NCI-H1105 treated with DMSO at 0.1 percent for 48 hours (cell line): ENCODE measurements at places on chromosomes 2 and 18.

- no peak for DNase-seq
These were observed 147.2 kb upstream of the NFATC1 start for GRCh38 chr18:79248495-79249060.

DNA sequence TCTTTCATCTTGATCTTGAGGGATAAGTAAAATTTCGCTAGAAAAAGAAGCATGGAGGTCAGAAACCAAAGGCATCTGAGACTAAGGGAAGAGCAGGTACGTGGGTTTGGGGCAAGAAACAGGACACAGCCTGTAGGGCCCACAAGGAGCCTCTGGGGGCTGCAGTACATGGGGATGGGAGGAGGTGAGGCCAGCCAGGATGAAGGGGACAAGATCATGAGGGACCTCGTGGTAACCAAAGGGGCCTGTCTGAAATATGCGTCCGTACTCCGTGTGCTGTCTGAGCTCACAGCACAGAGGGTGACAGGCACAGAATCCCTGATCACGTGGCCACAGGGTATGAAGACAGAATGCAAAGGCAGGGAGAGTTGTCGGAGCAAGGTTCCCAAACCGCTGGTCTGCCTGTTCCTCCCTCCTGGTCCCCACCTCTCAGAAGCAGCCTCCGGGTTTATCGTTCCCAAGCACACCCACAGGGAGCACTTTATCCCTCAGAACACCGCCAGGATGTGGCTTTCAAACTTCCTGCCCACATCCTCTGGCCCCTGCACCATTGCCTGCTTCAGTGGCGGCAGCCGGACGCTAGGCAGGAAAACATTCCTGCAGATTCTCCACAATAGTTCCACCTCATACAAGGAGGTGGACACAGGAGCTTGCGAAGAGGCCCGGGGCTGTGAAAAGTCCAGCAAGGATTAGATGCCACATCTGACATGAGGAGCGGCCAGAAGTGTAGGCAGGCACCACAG is 12.0 kb downstream of the TMEM163 start:
- no peak for DNase-seq

GRCh38 chr2:127200962-127201361 is 19.1 kb downstream of the CYP27C1 start:
- DNase-seq, result no peak

DNA sequence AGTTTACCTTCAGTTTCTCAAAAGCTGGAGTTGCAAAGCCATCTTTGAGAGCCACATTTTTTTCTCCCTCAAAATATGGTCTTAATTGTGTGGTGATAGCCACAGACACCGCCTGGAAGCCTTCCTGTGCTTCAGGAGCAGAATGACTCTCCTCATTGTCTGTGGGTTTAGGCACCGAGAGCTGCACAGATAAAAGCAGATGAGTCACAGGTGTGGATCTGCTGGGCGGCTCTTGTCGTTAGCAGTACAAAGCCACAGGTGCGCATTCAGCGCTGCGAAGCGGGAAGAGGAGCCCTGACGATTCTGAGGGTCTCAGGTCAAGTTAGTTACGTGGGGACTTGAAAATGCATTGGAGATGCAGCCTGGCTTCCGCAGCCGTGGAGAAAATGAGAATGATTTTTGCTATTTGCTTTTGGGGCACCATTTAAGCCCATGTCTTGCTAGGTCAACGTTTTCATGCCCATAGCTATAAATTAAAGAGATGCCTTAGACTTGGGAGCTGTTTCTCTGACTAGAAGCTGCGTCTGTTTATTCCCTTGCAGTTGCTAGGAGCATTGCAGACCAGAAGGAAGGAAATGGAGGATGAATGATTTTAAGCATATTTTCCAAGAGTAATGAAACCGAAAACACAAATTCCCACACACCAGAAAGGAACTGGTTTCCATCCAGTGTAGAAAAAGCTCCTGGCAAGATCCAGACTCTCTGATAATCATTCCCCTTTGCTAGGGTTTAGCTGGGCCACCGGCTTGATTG is 51.5 kb downstream of the KLHL29 start:
- no peak for DNase-seq

GRCh38 chr2:200021449-200022114 is 66.2 kb downstream of the MAIP1 start:
- DNase-seq, result no peak

DNA sequence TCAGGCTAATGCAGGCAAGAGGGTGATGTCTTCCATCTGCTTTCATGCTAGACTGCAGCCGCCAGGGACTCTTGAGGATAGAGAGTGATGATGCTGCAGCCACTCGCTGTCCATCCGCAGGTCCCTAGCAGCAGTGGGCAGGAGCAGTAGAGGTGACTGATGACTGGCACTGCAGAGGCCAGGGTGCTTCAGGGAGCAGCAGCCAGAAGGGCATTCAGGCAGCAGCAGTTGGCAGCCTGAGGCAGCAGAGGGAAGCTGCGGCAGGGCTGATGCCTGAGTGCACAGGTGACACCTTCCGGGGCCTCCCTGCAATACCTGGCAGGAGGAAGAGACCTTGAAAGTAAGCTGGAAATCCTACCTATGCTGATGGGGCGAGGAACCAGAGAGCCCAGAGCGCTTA is 214.2 kb downstream of the ICOS start:
- DNase-seq, result no peak

GRCh38 chr2:233400961-233401360 is 46.7 kb downstream of the DGKD start:
- DNase-seq, result no peak

DNA sequence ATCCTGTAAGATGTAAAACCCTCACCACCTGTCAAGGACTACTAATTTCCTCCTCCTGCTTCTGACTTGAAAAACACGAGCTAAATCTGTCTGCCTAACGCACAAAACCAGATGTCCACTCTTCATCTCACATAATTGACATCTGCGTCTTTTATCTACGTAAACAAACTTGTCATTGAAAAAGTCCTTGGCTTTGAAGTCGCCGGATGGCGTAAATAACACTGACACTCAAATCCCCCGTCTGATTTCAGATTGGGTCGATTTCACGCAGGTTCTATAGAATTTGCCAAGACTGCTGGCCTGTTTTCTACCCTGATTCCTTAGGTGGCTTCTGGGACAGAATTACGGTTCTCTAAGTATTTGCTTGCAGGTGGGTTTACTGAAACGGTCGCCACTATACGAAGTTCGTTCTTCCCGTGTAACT is 539 bp upstream of the MOB4 start:
- no peak for DNase-seq

GRCh38 chr18:32919799-32920198 is 147.0 kb upstream of the KLHL14 start:
- DNase-seq, result peak; percentile 42

- DNase-seq, result no peak
These were observed 98.8 kb downstream of the DPP4 start for GRCh38 chr2:161975062-161975812.

DNA sequence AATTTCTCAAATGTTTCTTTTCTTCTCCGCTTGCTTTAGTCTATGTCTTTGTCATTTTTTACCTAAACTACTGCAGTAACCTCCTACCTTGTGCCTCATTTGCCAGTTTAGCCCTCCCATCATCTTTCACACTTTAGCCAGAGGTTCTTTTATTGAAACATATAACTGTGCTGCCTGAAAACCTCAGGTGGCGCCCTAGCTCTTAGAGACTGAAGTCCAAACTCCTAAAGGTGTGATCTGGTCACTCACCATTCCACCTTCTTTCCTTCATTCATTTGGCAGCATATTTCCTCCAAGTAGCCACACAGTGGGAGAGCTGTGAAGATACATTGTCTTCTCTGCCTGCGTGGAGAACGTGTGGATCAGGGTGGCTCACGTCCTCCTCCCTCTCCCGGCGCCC is 98.2 kb upstream of the MAPRE2 start:
- no peak for DNase-seq

DNA sequence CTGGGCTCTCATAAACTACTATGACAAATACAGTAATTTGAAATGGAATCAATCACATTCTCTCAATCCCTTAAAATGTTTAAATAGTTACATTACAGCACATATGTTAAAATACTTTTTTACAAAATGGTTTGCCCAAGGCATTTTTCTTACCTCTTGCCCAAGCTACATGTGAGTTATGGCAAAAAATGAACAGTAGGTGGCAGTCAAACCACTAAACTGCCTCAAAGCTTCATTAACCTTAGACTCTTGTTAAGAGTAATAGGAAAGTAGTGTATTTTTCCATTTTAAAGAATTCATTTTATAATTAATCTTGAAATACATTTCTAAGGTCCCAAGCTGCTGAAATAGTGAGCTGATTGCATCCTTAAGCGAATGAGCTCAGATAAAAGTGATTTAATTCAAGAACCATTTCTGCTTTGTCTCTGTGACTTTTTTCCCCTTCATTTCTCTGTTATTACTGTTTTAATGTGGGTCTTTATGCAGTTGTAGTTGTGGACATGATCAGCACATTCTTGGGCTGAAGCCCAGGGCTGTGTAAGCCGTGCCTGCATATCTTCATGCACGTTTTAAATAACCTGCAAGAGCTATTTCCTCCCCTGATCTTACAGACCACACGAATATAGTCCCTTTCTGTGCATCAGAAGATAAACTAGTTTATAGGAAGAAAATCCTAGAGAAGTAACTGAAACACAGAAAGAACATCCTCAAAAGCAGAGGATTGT is 311.8 kb downstream of the LNPK start:
- DNase-seq, result peak; percentile 70

DNA sequence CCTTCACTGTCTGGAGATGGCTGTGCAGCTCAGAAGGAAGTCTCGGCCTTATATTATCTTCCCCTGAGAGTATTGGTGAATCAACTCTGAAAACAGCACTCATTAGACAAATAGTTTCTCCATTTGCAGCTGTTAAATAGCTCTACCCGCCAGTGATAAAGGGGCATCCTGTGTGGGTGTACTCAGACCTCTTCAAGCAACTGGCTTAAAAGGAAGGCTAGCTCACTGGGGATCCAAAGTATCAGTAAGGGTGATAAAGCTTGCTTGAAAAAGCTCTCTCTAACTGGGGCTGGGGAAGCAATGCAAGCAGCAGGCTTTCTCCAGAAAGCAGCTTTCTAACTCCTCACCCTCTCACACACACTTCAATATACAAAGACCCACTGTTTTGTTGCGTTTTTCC is 64.9 kb upstream of the PSMD14 start:
- DNase-seq, result no peak

GRCh38 chr18:48539406-48540250 is 797 bp downstream of the CTIF start:
- DNase-seq, result peak; percentile 45

- DNase-seq, result peak; percentile 73
These were observed 45.3 kb upstream of the TANC1 start for GRCh38 chr2:158923180-158923594.

DNA sequence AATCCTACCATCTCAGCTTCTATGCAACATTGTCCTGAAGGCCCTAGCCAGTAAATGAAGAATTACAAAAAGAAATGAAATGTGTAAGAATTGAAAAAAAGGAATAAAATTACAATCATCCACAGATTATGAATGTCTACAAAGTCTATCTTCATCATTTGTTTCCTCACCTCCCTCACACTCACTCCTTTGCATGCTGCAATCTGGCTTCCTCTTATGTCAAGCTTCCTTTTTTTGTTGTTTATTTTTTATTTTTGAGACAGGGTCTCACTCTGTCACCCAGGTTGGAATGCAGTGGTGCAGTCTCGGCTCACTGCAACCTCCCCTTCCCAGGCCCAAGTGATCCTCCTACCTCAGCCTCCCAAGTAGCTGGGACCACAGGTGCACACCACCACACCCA is 129.0 kb downstream of the CABYR start:
- DNase-seq, result no peak

DNA sequence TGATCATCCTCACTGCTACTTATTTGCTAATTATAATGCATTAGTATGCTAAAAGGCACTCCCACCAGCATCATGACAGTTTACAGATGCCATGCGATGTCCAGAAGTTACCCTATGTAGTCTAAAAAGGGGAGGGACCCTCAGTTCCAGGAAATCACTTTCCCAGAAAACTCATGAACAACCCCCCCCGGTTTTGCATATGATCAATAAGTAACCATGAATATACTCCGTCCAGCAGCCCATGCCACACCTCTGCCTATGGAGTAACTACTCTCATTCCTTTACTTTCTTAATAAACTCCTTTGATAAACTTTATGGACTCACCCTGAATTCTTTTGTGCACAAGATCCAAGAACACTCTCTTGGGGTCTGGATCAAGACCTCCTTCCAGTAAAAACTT is 86.8 kb downstream of the MALT1 start:
- DNase-seq, result no peak

DNA sequence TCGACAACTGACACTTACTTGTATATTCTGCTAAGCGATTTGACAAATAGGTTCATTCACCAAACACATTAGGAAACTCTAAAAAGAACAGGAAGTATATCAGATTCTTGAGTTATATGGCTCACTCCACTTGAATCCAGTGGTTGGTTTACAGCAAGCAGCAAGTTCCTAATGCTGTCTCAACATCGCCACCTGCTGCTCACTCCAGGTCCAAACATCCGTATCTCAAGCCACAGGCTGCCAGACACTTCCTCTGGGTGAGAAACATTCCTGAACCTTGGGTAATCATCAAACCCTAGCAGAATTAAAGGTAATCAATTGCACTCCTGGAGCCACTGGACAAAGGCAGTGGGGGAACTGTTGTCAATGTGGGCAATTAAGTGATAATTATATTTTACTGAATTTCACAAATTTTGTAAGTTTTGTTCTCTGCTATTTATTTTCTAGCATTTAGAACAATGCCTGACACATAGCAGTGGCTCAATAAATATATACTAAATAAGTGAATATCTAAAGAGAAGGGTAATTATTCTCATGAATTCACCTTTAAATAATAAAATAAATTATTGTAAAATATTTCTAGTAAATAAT is 107.1 kb upstream of the TTN start:
- peak; percentile 50 for DNase-seq

- peak; percentile 77 for DNase-seq
These were observed 151.6 kb downstream of the GLI2 start for GRCh38 chr2:120887320-120887697.

DNA sequence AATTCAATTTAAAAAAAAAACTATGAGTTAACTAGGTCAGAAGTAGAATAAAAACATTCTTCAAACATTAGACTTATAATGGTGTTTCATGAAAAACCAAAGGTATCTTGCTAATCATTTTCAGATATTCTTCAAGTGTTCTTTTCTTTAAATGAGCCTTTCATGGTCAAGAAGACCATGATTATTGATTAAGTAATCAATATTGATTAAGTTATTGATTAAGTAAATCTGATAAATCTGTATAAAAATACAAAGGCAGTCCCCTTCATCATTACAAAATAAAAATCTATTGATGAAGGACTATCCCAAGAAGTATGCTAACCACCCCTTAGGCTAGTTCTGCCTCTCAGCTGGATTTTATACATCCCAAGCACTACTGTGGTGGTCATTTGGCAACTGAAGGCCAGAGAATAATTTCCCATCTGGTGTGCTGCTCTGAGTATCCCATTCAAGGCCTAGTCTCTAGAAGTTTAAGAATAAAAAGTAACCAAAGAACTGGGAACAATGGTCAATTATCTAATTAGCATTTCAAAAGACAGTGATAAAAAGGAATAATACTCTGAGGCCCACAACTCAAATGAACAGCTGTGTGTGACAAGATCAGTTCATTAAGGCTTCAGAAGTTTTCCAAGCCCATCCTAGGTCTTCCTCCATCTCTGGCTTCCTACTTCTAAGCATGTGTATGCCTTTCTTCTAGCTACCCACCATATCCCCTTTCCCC is 63.5 kb downstream of the TCF4 start:
- no peak for DNase-seq

- DNase-seq, result no peak
These were observed 472 bp upstream of the PLEKHM3 start for GRCh38 chr2:208025814-208026184.
